Right renal pelvis (tissue), 4 donors: ENCODE measurements at places on chromosomes 13 and 19.

DNA sequence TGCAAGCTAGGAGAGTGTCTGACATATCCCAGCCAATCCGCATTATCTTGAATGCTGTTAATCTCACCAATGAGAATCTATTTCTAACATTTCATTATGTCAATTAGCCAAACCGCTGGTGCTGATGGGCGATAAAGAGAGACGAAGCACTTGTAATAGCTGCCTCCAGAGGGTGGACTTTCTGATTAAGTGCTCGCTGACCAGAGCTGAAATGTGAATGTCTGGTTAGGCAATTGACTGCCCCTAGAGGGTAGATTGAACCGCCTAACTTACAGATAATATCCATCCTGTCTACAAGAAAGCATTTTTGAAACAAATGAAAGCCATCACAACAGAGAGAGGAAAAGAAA, 552 bp upstream of the GRWD1 start:
- peak; percentile 56 for DNase-seq

DNA sequence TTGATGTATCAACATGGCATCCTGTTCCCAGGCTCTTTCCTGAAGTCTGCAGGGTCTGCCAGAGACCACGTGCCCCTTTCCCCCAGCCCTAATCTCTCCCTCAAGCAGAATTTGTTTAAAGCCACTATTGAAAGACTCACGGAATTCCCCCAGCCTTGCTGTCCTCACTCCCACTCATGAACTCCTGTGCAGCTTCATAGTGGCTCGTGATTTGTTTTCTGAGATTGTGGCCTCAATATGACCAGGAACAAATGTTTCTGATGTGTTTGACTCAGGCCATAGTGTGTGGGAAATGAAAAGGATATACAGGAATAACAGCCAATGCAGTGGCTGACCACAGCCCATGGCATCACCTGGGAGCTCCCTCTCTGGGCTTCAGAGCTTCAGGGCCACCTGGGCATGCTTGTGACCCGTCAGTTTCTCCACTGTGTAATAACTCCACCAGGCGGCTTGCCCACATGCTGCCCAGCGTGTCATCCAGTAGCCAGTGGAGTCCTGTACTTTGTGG, 8.1 kb upstream of the SERPINE3 start:
- DNase-seq = no peak

- DNase-seq = no peak
These were observed 164.2 kb downstream of the DLEU7 start for GRCh38 chr13:50679321-50679720.

GRCh38 chr13:29454931-29455481, 140.5 kb downstream of the SLC7A1 start:
- no peak for DNase-seq

GRCh38 chr13:99827011-99827772, 144.4 kb downstream of the ZIC5 start:
- no peak for DNase-seq

DNA sequence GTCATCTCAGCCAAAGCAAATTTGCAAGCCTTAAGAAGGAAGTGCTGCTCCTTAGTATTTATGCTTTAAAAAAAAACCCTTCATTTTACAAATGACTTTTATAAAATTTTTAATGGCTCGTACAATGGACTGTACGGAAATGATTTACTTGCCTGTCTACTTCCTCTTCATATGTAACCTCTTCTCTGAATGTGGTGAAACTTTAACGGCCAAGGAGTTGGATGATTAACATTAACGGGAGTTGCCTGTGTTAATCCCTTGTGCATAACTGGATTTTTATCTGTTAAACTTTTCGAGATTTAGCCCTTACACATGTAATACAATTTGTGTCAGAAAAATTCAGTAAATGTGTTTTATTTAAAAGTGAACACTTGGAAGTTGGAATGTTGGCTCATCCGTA, 429.4 kb downstream of the TBC1D4 start:
- no peak for DNase-seq

GRCh38 chr19:3710265-3710812, 2.2 kb downstream of the TJP3 start:
- DNase-seq = no peak

- DNase-seq = no peak
These were observed 19.4 kb downstream of the BRCA2 start for GRCh38 chr13:32334671-32335070.

DNA sequence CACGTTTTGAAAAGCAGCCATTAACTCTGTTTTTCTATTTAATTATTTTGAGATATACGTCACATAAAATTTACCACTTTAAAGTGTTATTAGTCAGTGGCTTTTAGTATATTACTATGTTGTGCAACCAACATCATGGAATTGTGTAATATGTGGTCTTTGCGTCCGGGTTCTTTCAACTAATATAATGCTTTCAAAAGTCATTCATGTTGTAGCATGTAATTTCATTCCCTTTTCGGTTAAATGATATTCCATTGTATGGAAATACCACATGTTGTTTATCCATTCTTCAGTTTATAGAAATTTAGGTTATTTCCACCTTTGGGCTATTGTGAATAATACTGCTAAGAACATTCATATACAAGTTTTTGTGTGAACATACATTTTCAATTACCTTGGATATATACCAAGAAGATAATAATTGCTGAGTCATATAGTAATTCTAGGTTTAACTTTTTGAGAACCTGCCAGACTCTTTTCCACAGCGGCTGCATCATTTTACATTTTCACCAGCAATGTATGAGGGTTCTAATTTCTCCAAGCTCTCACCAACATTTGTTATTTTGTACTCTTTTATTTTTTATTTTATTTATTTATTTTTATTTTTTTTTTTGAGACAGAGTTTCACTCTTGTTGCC, 28.1 kb upstream of the CLDN10 start:
- DNase-seq = no peak

GRCh38 chr13:111286749-111287148, 33.7 kb upstream of the TEX29 start:
- DNase-seq = no peak

- no peak for DNase-seq
These were observed 77.2 kb downstream of the KLF12 start for GRCh38 chr13:74056801-74057542.

- DNase-seq = no peak
These were observed 35.7 kb downstream of the TFDP1 start for GRCh38 chr13:113620036-113620796.

- no peak for DNase-seq
These were observed 5.3 kb upstream of the CD79A start for GRCh38 chr19:41871573-41872383.

GRCh38 chr19:7393459-7393858, 44.7 kb downstream of the ARHGEF18 start:
- DNase-seq = no peak
